ENCODE measurements at places on chromosomes 4 and X.

DNA sequence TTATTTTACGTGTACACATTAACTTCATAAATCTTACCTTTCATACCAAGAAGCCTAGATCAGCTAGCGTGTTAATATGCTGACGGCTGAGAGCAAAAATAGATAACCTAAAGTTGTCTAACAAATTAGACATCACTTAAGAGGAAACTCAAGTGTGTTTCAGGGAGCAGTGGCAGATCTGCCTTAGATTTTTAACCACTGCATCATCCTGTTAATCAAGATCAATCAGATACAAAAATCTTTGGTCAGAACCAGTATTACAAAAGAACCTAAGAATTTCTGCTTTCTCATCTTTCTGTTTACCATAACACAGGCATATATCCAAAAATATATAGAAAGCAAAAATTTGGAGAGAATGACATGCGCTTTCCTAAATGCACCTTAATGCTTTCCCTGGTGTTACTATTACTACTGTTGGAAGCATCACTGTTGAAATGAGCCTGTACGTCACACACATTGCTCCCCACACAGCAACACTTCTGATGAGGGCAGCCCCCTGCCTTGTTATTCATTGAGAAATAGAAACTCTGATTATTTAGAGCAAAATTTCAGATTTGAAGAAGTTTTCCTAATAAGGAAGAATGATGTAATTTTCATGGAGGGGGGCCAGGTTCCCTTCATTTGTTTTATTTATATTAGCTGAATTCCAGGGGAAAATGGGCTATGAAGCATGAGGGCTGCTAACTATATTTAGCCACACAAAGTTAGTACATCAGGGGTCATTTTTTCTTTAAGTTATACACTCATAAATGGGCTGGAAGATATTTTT is 152.3 kb downstream of the CBR4 start:
- no peak for DNase-seq

DNA sequence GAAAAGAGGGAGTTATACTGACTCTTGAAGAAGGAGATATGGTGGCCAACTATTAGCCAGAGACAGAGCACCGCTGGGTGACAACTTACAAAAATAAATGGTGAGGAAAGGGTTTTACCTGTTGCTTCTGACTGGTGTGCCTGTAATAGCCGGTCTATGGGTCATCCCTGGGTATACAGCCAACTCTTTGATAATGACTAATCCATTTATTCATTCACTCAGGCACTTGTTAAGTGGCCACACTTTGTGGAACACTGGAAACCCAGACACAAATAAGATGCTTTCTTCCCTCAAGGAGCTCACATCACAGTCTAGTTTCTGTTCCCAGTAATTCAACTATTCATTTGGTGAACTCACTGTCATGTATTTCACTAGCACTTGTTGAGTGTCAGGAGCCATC is 13.2 kb upstream of the CAPN6 start:
- DNase-seq, result no peak

DNA sequence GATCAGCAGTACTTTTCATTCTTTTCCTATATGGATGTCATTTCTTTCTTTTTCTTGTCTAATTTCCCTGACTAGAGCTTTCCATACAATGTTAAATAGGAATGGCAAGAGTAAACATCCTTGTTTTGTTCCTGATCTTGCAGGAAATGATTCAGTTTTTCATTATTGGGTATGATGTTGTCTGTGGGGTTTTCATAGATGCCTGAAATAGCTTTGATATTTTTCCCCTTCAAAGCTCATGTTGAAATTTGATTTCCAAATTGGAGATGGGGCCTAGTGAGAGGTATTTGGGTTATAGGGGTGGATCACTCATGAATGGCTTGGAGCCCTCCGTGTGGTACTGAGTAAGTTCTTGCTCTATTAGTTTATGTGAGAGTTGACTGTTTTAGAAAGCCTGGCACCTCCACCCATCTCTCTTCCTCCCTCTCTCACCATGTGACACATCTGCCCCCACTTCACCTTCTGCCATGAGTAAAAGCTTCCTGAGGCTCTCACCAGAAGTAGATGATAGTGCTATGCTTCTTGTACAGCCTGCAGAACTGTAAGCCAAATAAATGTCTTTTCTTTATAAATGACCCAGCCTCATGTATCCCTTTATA is 22.3 kb upstream of the VSIG1 start:
- DNase-seq, result no peak

- DNase-seq, result no peak
Measured at GRCh38 chr4:158996669-158997074, 106.2 kb upstream of the RAPGEF2 start.

- no peak for DNase-seq
Measured at GRCh38 chr4:151198748-151199147, 78.2 kb upstream of the PRSS48 start.

DNA sequence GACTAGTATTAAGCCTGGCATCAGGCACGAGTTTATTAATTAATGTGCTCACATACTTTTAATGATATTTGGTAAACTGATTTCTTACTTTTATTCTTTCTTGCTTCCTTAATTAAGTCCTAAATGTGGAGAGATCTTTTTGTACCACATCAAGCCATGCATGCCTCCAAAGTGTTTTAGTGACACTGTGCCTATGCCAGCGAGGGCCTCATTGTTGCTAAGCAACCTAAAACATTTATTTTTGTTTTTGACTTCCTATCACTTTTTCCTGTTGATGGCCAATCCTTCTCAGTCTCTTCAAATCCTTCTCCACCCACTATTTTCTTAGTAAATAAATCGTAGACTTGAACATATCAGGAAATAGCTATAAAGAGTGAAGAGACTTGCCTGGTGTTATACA is 5.5 kb upstream of the NSUN7 start:
- no peak for DNase-seq

- DNase-seq, result no peak
Measured at GRCh38 chrX:155985208-155985607, 12.3 kb upstream of the IL9R start.

GRCh38 chr4:2275546-2276251 is 13.8 kb upstream of the MXD4 start:
- no peak for DNase-seq

DNA sequence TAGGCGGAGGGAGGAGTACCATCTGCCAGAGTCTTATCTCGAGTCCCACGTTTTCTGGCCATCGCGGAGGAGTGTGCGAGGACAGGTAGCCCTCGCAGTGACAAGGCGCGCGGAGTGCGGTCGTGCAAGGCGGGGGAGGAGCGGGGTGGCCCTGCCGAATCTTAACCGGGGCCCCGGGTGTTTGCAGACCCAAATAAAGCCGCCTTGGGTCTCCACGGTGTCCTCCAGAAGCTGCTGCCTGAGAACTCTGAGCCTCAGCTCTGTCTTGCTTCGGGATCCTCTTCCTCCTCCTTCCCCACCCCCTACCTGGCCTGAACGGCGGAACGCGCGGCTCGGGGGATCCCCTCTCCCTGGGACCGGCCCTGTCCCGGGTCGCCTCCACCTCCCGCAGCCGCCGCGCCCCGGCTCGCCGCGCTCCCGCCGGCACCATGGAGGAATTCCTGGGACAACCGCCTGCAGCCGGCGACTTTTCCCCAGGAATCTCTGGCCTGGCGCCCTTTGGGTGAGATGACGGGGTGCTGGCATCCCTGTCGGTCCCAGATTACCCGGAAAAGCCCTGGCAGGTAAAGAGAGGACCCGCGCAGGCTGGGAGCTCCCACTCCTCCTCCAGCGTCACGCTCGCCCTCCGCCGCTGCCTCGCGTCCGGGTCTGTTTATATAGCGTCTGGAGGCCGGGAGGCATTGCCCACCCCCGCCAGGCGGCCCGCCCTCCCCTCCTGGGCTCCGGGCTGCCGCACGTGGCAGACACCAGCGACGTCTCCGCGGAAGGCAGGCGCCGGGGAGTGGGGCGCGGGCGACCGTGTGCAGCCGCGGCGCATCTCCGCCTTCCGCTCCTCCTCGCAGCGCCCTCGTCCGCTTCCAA is at the start of gene GALNTL6:
Gene GALNTL6 (plus strand): TSS at position 740 of the 861 bp plus-strand sequence.
- no peak for DNase-seq

- no peak for DNase-seq
Measured at GRCh38 chr4:6701371-6701770, 7.7 kb downstream of the S100P start.

GRCh38 chr4:128220286-128221235 is 67.1 kb downstream of the PGRMC2 start:
- no peak for DNase-seq

GRCh38 chr4:9996319-9997110 is 24.8 kb downstream of the SLC2A9 start:
- no peak for DNase-seq

GRCh38 chrX:30831082-30831481 is 58.0 kb downstream of the TAB3 start:
- DNase-seq, result no peak

- no peak for DNase-seq
Measured at GRCh38 chr4:158130204-158130603, 42.6 kb downstream of the GASK1B start.

All from NCI-H187 (cell line).